Astrocyte of the spinal cord (primary cell): ENCODE measurements at places on chromosomes 1 and 21.

GRCh38 chr1:242467556-242468145 is 56.8 kb downstream of the PLD5 start:
- peak; percentile 57 for DNase-seq

DNA sequence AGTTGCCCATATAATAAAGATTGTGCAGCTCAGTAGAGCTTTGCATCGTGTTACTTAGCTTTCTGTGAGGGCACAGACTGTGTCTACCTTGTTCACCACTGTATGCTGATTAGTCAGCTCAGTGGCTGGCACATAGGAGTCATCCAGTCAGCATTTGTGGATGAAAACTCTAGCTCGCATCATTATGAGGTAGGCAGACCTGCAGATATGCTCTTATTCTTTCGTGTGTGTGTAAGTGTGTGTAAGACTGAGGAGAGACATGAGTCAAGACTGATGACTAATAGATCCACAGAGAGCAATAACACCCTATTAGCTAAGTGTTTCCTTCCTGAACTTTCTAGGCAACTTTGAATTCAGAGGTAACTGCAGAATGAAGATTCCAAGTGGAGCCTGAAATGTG is 17.1 kb downstream of the TTF2 start:
- peak; percentile 90 for DNase-seq

DNA sequence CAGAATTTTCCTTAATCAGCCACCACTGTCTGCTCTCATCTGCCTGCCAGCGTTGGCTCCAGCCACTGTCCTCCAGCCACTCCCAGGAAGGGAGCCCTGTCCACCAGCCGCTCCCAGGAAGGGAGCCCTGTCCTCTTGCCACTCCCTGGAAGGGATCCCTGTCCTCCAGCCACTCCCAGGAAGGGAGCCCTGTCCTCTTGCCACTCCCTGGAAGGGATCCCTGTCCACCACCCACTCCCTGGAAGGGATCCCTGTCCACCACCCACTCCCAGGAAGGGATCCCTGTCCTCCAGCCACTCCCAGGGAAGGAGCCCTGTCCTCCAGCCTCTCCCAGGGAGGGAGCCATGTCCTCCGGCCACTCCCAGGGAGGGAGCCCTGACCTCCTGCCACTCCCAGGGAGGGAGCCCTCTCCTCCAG is 726.5 kb downstream of the PTPRU start:
- DNase-seq: no peak

DNA sequence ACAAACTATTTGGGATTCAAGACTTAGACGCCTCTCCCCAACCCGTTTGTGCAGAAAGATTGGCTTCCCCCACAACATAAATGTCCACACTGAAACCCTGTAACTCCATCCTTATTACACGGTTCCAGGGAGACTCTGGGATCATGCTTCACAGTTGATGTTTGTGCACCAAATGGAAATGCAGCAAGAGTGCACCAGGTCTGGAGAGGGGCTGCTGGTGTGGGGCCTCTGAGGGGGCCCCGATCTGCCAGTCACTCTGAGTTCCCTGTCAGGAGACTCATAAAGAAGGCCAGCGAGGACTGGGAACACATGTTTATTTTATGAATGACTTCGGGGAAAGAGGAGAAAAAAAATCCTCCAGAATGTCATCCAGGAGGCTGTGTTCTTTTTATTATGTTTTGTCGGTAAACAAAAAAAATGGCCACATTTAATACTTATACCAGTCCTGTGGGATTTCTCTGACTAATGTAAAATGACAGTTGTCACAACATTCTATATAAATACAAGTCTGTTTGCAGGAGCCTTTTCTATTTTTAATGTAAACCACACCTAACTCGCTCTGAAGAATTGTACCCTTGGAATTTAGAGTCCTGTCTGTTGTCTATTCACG is 439.1 kb upstream of the VAMP3 start:
- no peak for DNase-seq

DNA sequence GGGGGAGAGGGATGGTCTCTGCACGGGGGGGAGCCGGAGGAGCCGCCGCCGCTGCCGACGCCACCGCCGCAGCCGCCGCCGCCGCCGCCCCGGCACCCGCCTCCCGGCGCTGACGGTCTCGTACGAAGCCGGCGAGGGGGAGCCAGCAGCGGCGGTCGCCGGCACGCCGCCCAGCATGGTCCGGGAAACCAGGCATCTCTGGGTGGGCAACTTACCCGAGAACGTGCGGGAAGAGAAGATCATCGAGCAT is 311 bp downstream of the SPEN start:
- no peak for DNase-seq

DNA sequence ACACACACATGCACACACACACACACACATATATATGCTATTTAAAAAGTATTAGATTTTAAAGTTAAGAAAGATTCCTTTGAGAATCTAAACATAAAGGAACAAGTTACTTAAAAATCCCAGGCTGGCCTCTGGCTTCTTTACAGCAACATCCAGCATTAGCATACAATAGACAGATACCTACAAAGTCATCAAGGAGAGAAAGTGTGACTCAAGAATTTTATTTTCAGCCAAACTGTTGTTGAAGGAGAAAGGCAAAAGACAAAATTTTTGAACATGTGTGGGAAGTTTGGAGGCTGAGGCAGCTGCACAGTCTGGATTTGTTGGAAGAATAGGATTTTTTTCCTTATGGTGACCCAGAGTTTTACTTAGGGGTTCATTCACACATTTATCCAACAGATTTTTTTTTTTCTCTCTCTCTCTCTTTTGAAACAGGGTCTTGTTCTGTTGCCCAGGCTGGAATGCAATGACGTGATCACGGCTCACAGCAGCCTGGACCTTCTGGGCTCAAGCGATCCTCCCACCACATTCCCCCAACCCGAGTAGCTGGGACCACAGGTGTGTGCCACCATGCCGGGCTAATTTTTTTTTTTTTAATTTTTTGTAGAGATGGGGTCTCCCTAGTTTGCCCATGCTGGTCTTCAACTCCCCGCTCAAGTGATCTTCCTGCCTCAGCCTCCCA is 24.0 kb upstream of the SPOCD1 start:
- DNase-seq: no peak

DNA sequence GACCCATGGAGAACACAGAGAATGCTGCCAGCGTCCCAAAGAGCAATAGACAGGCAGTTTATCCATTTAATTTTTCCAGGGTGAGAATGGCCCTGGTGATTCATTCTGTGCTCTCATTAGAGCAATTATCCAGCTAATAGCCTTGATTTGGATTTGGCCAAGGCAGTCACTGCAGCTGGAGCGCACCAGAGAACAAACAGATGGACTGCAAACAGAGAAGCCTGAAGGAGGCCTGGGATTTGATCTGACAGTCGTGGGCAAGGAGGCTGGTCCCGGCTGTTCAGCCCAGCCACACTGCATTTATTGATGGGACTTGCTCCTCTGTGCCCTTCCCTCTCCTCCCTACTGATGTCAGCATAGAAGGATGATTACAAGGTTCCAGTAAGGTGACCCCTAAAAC is 353.9 kb upstream of the C1orf174 start:
- no peak for DNase-seq

DNA sequence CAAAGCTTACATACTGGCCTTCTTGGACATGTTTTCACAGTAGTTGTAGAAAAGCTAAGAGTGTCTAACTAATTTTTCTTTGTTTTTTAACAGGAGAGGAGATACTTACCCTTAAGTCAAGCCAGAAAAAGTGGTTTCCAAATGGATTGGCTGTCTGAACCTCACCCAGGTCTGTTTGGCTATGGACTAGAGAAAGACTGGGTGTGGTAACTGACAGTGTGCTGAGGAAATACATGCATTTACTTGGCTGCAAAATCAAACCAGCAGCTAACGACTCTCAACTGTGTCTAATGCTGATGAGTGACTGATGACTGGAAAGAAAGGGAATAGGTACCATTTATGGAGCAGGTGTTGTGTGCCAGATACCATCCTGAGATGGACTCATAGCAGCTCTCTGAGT is 91.1 kb downstream of the MTR start:
- no peak for DNase-seq

DNA sequence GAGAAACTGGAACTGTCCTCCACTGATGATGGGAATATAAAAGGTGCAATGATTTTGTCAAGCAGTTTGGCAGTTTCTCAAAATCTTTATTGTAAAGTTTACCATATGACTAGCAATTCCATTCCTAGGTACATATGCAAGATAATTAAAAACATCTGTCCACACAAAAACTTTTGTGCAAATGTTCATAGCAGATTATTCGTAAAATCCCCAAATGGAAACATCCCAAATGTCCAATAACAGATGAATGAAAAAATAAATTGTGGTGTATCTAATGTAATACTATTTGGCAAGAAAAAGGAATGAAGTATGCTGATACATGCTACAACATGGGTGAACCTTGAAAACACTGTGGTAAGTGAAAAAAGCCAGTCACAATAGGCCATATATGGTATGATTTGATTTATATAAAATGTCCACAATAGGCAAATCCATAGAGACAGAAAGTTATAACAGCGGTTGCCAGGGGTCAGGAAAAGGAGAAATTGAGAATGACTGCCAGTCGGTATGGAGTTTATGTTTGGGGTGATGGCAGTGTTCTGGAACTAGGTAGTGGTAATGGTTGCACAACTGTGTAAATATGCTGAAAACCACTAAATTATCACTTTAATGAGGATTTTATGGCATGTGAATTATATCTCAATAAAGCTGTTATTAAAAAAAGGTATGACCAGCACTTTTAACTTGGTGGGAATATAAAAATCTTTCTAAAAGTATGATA is 81.7 kb upstream of the BEND5 start:
- DNase-seq: no peak

DNA sequence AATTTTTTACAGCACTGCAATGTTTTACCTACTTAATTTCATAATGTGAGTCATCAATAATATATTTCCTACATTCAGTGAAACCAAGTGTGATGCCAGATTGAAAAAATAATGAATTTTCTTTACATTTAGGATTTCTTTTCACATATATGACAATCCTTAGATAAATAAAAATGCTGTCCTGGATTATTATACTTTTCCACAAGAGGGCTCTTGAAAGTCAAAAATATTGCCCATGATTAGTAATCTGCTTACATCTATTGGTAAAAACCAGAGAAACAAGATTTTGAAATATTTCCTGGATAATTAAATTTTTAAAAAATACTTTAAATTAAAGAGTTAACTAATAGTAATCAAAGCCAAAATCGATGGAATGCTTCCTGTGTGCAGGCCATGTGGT is 86.8 kb upstream of the PLPPR4 start:
- no peak for DNase-seq

DNA sequence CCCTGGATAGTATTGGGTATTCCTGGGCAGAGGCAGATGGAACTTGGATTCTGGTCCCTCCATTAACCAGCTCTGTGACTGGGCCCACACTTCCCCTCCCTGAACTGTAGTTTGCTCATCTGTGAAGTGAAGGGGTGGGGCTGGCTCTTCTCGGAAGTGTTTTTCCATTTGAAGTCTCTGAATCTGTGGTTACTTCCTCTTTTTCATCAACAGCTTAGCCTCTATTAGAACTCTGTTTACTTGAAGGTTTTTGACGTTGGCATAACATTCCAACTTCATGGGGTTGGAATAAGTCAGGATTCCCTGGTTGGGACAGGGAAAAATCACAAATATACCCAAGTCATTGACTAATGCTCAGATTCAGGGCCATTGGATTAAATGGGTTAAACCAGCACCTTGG is 3.6 kb downstream of the KIAA0040 start:
- DNase-seq: no peak

DNA sequence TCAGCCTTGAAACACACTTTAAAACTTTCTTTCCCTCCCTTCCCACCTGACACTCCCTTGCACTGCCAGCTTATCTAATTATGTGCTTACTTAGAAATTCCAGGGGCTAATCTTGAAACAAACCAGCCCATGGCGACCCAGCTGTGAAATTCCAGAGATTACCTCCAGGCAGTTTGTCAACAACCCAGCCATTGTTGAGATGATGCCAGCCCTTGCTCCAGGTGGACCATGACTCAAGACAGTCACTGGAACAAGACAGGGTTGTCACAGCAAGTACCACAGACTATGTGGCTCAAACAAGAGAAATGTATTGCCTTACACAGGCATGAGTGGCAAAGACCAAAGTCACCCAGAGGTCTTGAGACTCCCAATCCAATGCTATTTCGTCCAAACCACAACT is 7.9 kb downstream of the FYB2 start:
- DNase-seq: no peak

DNA sequence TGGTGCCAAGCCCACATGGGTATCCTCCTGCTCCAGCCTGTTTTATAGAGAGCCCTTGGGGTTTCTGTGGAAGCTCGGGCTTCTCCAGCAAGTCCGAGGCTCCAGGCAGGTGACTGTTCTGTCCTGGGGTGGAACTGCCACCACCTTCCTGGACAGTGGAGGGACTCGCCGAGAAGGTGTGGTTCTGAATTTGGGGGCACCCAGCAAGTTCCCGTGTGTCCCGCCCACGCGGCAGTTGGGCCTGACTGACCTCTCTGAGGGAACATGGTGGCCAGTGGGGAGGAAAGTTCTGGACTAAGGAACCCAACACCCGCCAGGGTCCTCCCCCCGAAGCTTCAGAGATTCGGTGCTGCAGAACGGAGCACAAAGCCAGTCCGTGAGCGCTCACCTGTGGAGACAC is 158.1 kb upstream of the C1orf174 start:
- DNase-seq: no peak

GRCh38 chr21:37507716-37508115 is 141.1 kb downstream of the DYRK1A start:
- no peak for DNase-seq

- DNase-seq: peak; percentile 77
These were observed 39.2 kb downstream of the ABCA4 start for GRCh38 chr1:94081566-94082344.
